Stimulated activated CD4-positive, alpha-beta T cell treated with anti-CD3 and anti-CD28 coated beads, Interleukin-12 subunit alpha, Interleukin-12 subunit beta, amount 100 ng/mL, for 48 hours (primary cell): ENCODE measurements at places on chromosomes 4 and X.

GRCh38 chr4:153488006-153488891 lies 22.1 kb downstream of the TMEM131L start:
- peak; percentile 59 for DNase-seq

DNA sequence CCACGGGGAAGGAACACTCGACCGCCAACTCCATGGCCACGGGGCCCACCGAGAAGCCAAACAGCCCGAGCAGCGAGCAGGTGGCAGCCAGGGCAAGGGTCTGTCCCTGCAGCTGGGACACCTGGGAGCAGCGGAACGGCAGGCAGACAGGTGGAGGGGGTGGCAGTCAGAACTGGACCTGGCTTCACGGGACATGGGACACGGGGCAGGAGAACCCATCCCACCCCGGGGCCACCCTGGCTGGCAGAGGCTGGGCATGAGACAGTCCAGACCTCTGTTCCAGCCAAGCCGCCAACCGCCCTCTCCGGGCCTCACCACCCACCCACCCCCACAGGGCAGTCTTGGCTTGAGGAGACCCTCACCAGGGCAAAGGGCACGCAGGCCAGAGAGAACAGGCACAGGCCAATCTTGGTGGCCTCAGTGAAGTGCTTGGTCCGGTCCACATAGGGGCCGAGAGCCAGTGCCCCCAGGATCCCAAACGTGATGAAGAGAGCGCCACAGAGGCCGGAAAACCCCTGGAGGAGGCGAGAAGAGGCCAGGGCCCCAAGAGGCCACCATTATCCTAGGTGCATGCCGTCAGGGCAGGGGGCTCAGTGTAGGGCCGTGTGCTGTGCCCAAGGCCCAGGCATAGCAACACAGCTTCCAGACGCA lies 5.6 kb downstream of the SLC49A3 start:
- no peak for DNase-seq

DNA sequence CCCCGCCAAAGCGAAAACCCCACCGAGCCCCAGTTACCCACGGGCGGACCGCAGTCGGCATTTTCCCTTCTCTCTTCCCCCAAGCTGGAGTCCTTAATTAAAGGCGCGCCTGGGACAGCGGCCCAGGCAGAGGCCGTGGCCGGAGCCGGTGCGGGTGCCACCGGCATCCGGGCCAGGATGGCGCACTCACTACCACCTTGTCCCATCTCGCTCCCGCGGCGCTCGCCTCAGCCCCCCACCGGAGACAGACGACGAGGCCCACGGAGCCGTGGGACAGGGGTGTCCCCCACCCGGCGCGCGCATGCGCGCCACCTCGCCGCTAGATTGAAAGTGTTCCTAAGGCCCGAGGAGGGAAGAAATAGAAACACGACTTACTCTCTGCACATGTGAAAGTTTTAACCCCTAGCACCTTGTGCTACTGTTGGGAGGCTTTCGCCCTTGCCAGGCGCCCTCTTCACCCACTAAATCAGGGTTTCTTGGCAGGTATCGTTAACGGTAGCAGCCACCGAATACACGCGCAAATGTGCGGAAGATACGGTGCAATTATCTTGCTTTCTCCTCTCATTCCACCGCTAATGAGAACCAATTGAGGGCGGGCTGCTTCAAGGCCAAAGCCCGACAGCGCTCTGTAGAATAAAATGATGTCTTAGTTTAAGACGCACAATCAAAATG lies 64.3 kb upstream of the CCDC160 start:
- no peak for DNase-seq

DNA sequence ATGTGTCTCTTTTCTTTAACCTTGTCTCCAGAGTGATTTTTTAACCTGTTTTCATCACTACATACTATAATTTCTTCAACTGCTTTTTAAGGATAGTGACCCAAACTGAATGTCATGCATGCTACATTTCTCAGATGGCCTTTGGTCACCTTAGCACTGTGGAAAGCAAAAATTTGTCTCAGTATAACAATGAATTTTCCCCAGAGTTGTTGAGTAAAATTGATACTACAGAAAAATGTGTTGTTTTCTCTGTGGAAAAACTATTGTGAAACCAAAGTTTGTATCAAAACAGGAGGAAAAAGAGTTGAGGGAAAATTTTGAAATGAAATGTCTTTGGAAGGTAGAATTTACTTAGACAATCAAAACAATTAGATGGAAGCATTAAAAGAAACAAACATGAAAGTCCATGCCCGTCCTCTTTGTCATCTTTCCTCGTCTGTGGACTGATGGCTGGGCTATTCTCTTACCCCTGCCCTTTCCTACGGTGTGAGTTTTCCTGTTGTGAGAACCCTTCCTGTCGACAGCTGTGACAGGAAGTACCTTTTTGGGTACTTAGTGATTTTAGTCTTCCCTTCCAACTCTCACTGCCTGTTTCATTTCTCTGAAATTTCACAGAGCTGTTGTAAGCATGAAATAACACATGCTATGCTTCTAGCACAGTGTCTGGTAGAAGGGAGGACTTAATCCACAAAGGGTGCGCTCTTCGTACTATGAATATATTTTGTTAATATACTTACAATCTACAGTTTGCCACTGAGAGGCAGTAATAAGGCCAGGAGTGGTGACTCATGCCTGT lies 50.8 kb downstream of the LRP2BP start:
- DNase-seq = no peak

GRCh38 chr4:103075435-103075893 lies 1.1 kb downstream of the SLC9B2 start:
- DNase-seq = no peak

GRCh38 chrX:141468940-141469339 lies 115.6 kb downstream of the SPANXA1 start:
- DNase-seq = no peak

DNA sequence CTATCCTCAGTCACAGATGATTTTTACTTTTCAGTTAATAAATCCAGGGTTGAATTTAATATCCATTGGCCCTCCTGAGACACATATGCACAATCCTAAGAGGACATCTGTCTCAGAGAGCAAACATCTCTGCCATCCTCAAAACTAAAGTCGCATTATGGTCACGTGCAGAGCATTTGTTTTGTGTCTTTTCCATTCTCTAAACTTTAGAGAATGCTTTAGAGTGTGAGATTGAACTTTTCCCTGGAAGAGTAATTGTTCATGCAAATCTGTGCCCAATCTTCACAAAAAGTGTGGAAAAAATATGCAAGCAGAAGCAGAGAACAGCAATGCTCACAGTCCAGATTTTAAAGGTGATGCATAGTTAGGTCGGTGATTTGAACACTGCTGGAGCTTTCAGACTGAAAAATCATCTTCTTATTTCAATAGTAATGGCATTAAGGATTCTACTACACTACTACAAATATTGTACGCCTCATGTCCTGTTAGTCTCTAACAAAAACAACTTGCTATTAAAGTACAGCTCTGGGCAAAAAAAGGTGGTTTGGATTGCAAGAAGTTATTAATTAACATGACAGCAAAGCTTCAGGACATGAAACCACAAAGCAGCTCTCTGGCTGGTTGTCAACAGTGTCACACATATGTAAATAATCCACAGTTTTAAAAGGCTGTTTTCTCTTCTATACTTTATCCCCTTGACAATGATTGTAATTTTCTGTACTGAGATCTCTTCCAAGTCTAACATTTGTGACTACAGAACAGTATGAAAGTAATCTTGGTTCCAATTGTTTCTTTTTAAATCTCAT lies 19.9 kb downstream of the DCHS2 start:
- DNase-seq = no peak

GRCh38 chrX:136163689-136164088 lies 16.4 kb downstream of the FHL1 start:
- DNase-seq = no peak

- no peak for DNase-seq
Observed at GRCh38 chrX:44352758-44353157, 9.3 kb upstream of the EFHC2 start.

DNA sequence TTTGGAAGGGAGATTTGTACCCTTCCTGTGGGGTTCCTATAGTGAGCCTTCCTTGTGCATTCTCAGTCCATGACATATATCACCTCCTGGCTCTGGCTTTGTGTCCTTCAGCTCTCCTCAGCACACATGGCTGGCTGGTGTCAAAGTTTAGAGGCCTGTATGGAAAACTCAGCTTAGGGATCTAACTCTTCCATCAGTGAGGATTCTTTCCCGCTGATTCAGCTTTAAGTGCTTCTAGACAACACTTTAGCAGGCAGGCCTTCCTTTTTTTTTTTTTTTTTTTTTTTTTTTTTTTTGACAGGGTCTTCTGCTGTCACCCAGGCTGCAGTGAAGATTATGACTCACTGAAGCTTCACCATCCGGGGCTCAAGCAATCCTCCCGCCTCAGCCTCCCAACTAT lies 84.2 kb downstream of the NPNT start:
- DNase-seq = no peak

DNA sequence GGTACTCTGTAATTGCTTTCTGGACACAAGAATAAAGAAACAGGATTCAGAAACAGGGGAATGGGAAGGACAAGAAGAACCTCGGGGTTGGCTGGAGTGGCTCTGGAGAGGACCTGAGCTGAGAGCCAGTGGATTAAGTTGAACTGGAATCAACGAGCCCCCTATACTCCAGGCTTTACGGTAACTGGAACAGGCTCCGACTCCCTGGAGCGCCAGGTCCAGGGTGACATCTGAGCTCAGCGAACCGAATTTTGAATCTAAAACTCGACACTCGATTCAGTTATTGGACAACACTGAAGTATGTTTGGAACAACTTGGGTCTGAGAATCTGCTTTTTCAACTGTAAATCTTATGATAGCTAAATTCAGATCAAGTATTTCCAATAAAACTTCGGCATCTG lies 23.9 kb downstream of the HMX1 start:
- DNase-seq = no peak

DNA sequence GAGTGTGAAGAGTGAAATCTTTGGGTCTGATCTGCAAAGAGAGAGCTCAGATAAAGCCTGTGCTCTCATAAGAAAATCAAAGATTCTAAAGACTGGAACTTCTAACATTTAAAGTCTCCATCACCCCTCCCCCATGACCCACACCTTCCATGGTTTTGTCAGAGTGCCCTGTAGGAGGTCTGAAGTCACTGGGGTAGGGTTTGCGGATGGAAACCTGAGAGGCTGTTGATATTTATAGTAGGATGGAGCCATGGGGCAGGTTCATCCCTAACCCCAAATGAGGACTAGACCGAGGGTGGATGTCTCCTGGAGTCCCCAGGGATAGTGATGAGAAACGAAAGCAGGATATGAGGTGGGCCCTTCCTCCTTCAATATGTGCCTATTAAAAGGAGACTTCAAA lies 28.4 kb upstream of the NLGN4X start:
- DNase-seq = no peak

DNA sequence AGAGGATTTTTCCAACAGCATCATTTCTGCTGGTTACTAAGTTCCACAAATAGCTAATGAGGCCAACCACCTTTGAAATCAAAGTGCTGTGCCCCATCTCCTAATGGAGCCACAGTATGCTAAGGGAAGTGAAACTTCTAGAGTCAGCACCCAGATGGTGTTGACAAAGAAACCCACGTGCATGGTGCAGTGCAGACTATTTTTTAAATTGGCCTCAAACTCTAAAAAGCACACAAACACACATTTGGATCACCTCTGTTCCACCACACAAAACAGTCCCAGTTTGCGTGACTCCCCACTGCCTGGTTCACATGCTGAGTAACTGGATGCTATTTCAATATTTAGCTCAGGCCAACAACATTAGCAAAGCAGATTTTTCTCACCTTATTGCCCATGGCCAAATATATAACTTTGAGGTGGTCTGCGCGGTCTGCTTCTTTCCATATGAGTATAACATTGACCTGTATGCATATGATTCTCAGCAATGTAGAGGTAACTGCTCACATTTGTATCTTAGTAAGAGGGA lies 69.9 kb downstream of the AMELX start:
- DNase-seq = no peak

DNA sequence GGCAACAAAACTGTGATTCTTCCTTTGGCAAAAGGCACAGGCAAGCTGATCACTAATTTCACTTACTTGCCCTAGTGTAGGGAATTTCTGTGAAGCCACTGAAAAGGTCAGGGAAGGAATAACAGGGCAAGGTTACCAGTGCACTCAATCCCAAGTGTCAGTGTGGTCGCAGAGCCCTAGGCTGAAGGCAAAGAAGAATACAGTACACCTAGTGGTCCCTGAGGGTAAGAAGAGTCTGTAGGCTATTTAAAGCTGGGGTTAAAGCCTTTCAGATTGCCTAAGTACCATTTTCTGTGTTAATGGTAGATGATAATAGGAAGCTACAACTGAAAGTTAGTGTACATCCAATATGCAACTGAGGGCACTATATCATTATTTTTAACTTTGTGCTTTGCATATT lies 173.6 kb upstream of the NRK start:
- DNase-seq = no peak

GRCh38 chrX:47093248-47093647 lies 15.0 kb downstream of the RGN start:
- DNase-seq = no peak

DNA sequence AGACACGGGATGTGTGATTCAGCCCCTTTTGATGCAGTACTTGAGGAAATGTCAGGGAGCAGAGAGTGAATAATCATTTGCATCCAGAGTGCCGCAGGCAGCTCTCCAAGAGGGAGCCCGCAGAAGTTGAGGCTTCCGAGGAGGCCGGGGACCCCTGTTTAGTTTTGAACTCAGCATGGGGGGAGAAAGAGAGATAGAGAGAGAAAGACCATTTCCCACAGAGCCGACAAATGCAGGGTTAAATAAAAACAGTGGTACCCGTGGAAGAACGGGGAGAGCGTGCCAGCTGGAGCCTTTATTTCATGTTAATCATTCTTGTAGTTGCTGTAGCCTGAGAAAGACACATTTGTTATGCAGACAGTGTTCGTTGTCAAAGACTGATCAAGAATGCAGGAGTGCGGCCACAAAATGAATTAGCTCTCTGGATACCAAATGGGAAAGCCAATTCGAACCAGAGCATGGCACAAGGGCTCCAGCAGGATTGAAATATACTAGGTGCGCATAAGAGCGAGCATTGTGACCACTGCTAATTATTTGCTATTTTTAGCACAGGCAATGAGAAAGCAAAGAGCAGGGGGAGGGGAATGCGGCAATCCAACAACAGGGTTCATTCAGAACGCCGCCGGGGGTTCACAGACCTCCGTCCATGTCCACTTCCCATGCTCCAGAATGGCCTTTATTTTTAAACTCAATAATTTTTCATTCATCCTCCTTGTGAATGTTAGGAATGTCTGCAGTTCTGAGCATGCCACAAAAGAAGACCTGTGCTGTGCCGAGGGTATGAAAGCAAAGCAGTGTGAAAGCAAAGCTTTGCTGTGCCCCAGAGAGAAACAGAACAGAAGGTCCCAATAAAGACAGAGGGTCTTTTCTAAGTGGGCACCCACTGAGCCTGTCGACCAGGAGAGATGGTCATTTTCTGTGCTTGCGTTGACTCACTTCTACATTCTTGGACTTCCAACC lies 243.9 kb upstream of the VCX3A start:
- no peak for DNase-seq

GRCh38 chrX:93259029-93259428 lies 414.3 kb downstream of the NAP1L3 start:
- DNase-seq = no peak
